ENCODE measurements at places on chromosomes 1 and 21.
A peak's percentile ranks its signal among the peaks of the same experiment; 100 is the strongest.

- peak; percentile 26 for DNase-seq
Observed at GRCh38 chr1:203627851-203628200, 1.2 kb downstream of the ATP2B4 start.

DNA sequence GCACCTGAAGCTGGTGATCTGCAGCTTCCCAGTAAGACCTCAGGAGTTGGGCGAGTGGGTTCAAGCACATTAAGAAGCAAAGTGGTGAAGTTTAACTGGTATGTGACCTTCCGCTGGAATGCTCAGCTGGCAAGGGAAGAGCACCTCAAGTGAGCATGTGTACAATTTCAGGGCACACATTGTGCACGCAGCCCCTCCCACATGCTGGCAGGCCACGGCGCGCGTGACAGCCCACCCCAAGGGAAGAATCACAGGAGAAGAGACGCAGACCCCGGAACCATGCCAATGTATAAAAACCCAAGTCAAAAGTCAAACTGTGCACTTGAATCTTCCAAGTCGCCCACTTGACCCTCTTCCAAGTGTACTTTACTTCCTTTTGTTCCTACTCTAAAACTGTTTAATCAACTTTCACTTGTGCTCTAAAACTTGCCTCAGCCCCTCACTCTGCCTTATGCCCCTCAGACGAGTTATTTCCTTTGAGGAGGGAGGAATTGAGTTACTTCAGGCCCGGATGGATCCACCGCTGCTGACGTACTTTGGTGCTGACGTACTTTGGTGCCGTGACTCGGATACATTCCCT is 20.0 kb downstream of the LRRC3 start:
- DNase-seq, result no peak

- no peak for DNase-seq
Observed at GRCh38 chr1:15401391-15402055, 8.2 kb upstream of the EFHD2 start.

- DNase-seq, result no peak
Observed at GRCh38 chr1:93851878-93852277, 27.1 kb downstream of the DNTTIP2 start.

DNA sequence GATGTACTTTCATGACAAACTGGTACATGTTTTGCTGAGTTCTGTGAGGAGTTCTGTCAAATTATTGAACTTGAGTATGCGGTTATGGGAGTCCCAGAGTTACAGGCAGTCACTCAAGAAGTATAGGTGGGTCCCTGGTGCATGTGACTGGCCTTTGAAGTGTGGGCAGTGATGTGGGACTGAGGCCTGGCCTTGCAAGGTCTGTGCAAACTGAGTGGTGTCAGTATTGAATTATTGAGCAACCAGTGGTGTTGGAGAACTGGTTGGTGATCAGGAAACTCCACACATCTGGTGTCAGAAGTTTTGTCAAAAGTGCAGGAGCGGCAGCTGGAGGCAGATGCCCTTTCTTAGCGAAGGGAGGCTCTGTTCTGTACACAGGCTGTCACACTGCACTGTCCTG is 5.2 kb downstream of the ZNF678 start:
- DNase-seq, result no peak

- DNase-seq, result no peak
Observed at GRCh38 chr1:111148376-111148881, 8.4 kb downstream of the CEPT1 start.

DNA sequence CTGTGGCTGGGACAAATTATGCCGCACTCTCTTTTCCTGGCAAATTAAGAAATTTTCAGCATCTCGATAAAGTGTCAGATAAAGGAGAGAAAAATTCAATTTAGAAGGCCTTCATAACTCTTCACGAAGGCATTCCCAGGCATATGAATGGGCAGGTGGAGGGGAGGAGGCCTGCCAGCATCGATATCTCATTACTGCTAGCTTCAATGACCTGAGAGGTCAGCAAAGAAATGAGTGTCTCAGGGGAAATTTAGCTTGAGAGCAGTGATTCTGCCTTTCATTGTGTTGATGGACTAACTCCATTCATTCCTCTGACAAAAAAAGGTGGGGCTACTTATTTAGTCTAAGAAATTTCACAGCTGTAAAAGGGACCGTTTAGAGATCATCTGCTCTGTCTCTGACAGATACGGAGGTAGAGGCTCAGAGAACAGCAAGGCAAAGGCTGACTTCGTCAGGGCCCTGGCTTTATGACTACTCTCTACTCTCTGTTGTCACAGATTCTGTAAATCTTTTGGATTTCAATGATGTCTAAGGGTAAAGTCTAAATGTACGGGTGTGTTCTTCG is 212.0 kb upstream of the BEND5 start:
- no peak for DNase-seq

DNA sequence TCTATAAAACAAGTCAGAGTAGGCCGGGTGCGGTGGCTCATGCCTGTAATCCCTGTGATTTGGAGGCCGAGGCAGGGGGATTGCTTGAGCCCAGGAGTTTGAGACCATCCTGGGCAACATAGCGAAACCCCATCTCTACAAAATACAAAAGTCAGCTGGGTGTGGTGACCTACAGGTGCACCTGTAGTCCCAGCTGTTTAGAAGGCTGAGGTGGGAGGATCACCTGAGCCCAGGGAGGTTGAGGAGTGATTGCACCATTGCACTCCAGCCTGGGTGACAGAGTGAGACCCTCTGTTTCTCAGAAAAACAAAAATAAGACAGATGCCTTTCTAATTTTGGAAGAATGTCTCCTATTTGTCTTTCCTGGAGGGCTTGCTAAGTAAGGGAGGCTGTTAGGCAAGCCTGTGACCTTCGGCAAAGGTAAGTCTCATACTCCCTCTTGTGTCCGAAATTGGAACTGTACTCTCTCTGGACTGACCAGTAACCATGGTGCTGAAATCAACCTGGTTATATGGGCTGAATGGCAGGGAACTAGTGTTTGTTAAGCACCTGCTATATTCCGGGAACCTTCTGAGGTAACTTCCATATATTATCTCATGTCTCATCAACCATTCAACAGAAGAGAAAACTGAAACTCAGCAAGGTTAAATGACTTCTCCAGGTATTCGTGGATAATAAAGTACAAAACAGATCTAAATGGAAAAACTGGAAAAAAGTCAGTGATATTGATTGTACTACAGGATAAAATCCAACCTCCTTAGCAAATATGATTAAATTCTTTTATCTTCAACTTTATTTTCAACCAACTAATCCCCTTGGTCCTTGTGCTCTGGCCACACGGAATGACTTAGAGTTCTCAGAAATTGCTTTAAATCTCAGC is 11.8 kb upstream of the RAB3B start:
- peak; percentile 94 for DNase-seq

GRCh38 chr1:229203030-229203751 is 67.7 kb upstream of the RAB4A start:
- no peak for DNase-seq

- DNase-seq, result no peak
Observed at GRCh38 chr1:227925582-227926198, 22.0 kb downstream of the WNT9A start.

GRCh38 chr1:185404907-185405568 is 88.0 kb upstream of the IVNS1ABP start:
- DNase-seq, result no peak

DNA sequence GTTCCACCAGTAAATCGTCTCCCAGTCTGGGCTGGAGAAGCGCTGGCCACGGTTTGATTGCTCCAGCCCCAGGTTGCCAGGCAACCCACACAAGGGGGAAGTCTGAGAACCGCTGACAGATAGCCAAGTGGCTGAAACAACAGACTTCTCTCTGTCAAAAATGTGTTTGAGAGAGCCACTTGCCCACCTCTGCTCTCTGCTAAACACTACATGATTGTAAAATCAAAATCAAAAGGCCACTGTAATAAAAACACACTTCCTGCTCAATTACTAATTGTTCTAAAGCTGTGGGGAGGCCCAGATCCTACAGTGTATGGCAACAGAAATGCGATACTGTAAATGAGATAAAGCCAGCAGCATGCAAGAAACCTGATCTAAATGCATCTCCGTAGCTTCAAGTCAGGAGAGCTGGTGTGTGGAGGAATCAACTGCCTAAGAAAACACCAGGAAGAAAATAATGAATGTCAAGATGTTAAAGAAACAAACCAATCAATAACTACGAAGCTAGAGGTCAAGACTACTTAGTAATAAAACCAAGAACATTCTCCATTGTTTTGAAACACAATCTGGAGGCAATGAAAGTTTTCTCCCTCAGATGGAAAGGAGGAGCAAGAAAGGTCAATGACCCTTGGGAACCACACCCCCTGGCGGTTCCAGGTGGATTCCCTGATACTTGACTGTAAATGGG is 121.2 kb downstream of the SLC45A1 start:
- no peak for DNase-seq

DNA sequence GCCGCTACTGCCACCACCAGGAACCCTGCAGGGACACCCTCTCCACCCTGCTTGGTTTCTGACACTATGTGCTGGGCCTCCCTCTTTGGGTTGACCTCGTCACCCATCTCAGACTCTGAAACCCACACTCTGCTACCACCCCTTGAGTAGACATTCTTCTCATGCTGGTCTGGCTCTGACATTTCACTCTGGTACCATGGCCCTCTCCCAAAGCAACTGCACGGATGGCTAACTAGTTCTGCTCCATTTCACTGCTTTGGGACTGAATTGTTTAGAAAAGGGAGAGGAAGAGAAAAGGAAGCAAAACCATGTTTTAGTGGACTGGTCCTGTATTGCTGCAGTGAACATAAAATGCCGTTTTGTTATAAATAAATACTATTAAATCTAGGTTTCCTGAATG is 137.8 kb downstream of the KCNK2 start:
- DNase-seq, result no peak

- no peak for DNase-seq
Observed at GRCh38 chr1:238592621-238593020, 701.9 kb upstream of the ZP4 start.

DNA sequence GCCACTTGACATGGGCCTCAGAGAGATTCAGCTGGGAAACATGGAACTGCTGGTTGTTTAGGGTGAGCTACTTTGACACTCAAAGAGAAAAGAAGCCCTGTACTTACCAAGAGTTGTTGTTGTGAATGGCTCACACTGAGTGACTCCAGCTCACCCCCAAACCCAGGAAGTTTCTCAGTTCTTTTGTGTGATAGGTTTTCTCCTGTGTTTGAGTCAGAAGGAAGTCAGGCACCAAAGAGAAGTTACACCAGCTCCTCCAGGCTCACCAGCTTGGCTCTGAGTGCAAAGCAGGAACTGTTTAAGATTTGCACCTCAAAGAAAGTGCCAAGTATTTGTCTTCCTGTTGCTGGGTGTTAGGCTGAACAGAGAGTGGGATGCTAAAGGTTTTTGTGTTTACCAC is 111.2 kb upstream of the PROX1 start:
- no peak for DNase-seq

- DNase-seq, result no peak
Observed at GRCh38 chr21:38384675-38385426, 113.4 kb downstream of the ERG start.

GRCh38 chr21:36096398-36097290 is 26.8 kb downstream of the CBR1 start:
- DNase-seq, result no peak

DNA sequence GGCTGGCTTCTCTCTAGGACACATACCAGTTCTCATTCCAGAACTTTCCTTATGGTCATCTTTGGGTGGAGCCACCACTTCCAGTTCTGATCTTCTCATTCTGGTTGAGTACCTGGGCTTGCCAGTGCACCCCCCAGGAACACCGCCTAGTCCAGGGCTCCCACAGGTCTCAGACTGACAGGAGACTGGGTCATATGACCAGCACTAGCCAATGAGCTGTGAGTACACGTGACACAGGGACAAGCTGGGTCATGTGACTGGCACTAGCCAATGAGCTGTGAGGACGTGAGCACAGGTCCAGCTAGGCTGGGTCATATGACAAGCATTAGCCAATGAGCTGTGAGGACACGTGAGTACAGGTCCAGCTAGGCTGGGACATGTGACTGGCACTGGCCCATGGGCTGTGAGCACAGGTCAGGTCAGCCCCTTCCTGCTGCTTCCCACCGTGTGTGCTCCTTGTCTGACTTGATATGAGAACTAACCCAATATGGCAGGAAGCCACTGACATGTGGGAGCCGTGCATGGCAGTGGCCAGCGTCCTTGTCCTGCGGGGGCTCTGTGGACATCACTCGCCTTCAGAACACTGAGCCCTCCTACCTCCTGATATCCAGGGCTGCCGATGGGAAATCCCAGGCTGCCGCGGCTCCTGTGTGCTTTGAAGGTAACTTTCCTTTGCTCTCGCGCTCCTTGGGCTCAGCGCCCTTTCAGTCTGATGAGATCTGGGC is 22.7 kb downstream of the KRTAP10-1 start:
- DNase-seq, result no peak

- DNase-seq, result no peak
Observed at GRCh38 chr1:232968965-232969364, 18.6 kb downstream of the NTPCR start.

DNA sequence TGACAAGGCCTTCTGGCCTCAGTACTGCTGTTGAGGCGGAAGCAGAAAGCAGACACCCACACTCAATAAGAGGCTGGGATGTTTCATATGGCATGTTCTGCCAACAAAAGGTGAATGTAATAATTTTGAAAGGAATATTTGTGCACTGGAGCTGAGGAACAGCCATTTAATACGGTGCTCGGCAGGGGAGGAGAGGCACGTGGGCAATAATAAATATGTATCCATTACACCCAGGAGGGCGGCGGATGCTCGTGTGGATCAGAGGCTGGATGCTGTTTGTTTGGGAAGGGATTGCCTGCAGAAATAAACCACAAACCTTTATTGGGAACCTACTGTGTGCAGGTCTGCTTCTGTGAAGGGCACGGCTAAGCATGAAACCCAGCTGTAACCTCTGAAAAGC is 92.0 kb downstream of the VWA5B1 start:
- no peak for DNase-seq

- no peak for DNase-seq
Observed at GRCh38 chr1:116152577-116152943, 41.4 kb downstream of the MAB21L3 start.

DNA sequence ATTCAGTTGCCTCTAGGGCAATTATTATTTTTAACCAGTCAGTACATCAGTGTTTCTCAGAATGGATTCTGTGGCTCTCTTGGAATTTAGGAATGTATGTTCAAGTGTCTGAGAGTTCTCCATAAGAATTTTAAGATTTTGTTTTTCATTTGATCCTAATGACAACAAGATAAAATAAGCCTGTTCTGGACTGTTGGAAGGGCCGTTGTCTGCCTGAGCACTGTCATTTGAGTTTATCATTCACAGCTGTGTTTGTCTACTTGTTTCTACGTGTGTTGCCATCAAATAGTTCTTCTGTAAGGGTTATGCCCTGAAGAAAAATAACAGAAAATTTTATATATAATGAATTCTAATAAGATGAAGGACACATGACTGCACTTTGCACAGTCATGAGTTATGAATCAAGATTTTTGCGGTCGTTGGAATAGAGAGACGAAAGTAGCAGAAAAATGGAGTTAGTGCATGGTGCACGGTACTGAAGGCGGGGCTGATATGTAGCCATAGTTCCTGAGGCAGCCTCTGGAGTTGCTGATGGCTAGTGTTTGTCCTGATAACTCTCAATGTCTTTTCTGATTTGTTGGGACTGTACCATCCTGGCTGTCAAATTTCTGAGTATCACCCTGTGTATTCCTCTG is 92.5 kb downstream of the NOS1AP start:
- DNase-seq, result no peak

- no peak for DNase-seq
Observed at GRCh38 chr21:22154579-22155274, 1156.5 kb downstream of the NCAM2 start.

Measured in stimulated activated CD4-positive, alpha-beta T cell treated with anti-CD3 and anti-CD28 coated beads, Interleukin-12 subunit alpha, Interleukin-12 subunit beta, amount 100 ng/mL, for 48 hours (primary cell).